ENCODE measurements at places on chromosomes 5 and 9.

DNA sequence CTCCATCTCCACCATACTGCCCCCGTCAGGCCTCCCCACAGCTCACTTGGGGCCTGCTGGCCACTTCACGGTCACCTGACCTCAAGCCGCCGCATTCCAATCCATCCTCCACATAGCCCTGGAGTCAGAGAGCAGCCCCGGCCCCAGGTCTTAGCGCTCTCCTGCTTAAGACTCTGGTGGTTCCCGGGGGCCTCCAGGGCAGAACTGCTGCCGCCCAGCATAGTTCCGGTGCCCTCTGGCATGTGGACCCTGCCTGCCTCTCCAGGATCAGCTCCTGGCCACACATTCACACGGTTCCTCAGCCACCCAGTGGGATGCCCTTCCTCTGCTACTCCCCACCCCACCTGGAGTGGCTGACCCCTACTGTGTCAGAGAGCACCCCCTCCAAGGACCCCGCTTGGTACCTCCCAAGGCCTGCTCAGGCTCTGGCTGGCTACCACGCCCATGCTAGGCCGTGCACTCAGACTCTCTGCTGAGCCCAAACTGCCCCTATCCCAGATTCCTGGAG lies 8.7 kb downstream of the PHYKPL start:
- no peak for DNase-seq

GRCh38 chr5:10315824-10316509 lies 8.3 kb upstream of the CMBL start:
- no peak for DNase-seq

GRCh38 chr5:163535290-163535689 lies 29.9 kb downstream of the MAT2B start:
- DNase-seq: no peak

GRCh38 chr5:96177303-96177869 lies 215.7 kb upstream of the ELL2 start:
- DNase-seq: no peak

DNA sequence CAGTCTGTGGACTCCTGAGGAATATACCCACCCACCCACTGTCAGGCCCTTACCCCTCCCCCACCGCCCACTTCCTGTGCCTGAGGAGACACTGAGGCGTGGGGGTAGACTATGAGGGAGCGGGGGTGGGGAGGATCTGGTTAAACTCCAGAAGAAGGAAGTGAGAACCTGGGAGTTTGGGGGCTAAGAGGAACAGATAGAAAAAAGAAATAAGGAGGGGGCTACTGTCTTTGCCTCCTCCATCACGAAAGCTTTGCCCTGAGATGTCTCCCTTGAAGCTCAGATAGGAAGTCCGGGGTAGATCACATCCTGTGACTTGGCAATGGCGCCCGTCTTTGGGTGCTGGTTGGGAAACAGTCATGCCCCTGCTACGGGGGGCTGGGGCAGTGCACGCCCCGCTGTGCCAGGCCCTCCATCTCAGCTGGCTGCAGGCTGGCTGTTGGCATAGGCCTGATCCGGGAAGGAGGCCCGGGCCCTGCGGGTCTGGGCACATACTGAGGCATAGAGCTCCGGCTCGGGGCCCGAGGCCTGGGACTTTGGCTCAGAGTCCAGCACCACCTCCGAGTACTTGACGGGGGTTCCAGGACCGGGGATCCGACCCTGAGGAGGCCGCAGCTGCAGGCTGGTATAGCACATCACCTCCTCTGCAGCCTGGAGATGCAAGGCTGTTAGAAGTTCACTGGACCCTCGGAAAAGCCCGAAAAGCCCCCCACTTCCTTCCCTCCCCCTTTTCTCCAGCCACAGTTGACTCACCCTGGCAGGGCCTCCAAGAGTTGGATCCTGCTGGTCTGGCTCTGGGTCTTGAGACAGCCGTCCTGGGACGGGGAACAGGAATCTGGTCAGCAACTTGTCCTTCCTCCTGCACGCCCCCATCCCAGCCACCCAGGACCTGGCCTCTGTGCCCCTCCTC lies 1.0 kb downstream of the SIT1 start:
- peak; percentile 46 for DNase-seq

DNA sequence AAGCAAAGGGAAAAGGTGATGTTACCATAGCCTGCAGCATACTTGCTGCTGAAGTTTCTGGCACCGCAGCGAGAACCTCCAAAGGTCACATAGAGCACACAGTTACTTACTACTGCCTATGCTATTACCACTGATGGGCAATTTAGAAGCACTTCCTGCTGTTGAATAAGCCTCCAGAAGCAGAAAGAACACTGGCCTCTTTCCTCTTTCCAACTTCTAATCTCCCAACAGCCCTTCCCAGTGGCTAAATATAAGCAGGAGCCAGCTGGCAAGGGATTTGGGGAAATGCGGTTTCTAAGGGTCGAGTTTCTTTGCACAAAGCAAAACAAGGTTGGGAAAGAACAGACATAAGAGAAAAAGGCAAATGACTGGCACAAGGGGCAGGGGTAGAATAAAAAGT lies 669.2 kb upstream of the ACO1 start:
- DNase-seq: no peak

Measured in thoracic aorta (tissue), 2 donors.